ENCODE measurements at places on chromosomes 7 and 10.

DNA sequence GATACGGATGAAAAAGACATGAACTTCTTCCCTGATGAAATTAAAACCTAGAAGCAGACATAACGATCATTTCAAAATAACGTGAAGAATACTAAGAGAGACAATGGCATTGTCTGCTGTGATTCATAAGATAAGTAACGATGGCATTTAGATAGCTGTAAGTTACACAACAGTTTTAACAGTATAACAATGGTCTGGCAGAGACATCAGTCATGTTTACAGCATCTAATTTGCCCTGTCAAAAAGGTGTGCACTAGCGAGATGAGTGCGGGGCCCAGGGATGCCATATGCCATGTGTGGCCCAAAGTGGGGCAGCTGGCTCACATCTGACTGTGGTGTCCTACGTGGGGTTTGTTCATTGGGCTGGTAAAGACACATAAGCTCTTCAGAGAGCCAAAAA, 55.7 kb upstream of the RHEB start:
- no peak overlapping the region for H3K4me3 ChIP-seq
- no peak for DNase-seq
- H3K4me1 ChIP-seq, result no peaks in the 10 kb centered on the region
- H3K36me3 ChIP-seq, result no peaks in the 10 kb centered on the region

DNA sequence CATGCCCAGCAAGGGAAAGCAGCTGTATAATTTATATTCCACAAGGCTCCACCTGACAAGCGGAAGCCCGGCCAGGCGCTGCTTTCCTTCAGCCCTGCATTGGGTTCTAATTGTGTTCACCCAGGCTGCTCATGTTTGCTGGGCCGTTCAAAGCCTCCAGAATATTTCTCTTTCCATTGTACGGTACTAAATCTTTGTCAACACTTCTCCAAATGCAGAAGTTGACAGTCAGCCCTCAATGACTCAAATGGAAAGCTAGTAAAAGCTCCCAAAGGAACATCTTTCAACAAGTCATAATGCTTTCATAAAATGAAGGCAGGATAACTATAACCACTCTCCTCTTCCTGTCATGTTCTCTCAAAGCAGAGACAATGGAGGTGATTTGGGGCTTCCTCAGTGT, 17.8 kb upstream of the CPXM2 start:
- no peaks in the 10 kb centered on the region for H3K27me3 ChIP-seq
- no peaks in the 10 kb centered on the region for H3K4me1 ChIP-seq
- no peak overlapping the region for H3K4me3 ChIP-seq
- H3K27ac ChIP-seq, result no peak overlapping the region
- no peaks in the 10 kb centered on the region for H3K36me3 ChIP-seq

GRCh38 chr10:115947104-115947503, 325.9 kb downstream of the GFRA1 start:
- no peaks in the 10 kb centered on the region for H3K36me3 ChIP-seq
- no peak for DNase-seq
- no peak overlapping the region for H3K4me3 ChIP-seq
- H3K27ac ChIP-seq, result no peak overlapping the region

DNA sequence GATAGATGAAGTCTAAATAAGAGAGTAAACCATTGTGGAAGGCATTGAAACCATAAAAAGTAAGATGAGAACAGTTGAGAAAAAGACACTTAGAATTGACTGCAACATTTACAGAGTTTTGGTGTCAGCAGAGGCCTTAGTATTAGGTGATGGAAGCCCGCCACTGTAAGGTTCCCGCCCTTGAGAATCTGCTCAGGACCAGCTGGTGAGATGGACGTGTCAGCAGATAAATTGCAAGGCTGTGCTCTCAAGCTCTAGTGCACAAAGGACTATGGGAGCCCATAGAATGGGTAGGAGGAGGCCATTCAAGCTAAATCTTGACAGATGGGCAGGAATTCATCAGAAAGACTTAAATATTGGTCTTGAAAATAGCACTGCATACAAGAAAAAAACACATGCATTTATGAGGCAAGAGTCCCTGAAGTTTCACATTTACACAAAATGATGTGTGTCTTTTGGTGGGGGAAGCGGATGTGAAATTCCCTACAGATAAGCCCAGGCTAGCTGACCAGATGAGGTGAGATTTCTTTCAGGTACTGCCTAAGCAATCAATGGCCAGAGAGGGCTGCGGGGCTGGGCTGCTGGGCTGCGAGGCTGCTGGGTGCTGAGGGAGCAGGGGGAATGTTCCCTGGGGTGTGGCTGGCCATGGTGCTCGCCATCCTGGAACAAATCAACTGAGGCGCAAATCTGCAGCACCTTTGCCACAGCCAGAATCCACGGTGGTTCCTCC, 42.5 kb downstream of the SYPL1 start:
- H3K27ac ChIP-seq, result no peak overlapping the region
- H3K27me3 ChIP-seq, result no peaks in the 10 kb centered on the region
- no peak for DNase-seq
- no peak overlapping the region for H3K4me3 ChIP-seq
- peaks cover 38% of the 10 kb centered on the region for H3K4me1 ChIP-seq

GRCh38 chr7:92226981-92227380, 18.7 kb downstream of the KRIT1 start:
- no peak overlapping the region for H3K27ac ChIP-seq
- peaks cover 21% of the 10 kb centered on the region for H3K36me3 ChIP-seq
- no peaks in the 10 kb centered on the region for H3K27me3 ChIP-seq
- H3K4me3 ChIP-seq, result no peak overlapping the region
- no peak for DNase-seq

DNA sequence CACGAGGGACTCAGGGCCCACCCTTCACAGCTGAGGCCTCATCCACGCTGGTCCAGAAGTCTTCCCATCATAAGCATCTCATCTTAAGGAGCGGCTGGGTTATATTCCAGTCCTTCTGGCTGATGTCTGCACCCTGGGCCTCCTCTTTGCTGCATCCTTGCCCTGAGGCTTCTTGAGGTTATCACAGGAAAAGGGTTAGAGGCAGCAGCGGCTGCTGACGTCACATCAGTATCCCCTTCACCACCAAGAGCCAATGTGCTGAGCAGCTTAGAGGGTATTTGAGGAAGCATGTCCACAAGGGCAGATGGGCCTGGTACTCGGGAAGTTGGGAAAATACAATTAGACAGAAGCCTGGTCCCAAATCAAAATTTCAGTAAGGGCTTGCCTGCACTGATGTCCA, 125.1 kb downstream of the PLXNA4 start:
- peak; percentile 26 for DNase-seq
- no peaks in the 10 kb centered on the region for H3K27me3 ChIP-seq
- H3K27ac ChIP-seq, result no peak overlapping the region
- no peaks in the 10 kb centered on the region for H3K36me3 ChIP-seq
- H3K4me3 ChIP-seq, result no peak overlapping the region
- peaks cover 44% of the 10 kb centered on the region for H3K4me1 ChIP-seq

GRCh38 chr7:42347616-42348015, 110.6 kb upstream of the GLI3 start:
- H3K4me1 ChIP-seq, result no peaks in the 10 kb centered on the region
- H3K27me3 ChIP-seq, result no peaks in the 10 kb centered on the region
- H3K36me3 ChIP-seq, result no peaks in the 10 kb centered on the region
- H3K27ac ChIP-seq, result no peak overlapping the region
- no peak overlapping the region for H3K4me3 ChIP-seq

GRCh38 chr7:158025686-158026600, 561.7 kb downstream of the PTPRN2 start:
- no peaks in the 10 kb centered on the region for H3K4me1 ChIP-seq
- H3K4me3 ChIP-seq, result no peak overlapping the region
- H3K36me3 ChIP-seq, result no peaks in the 10 kb centered on the region
- H3K27ac ChIP-seq, result no peak overlapping the region

- H3K4me1 ChIP-seq, result no peaks in the 10 kb centered on the region
- no peak overlapping the region for H3K27ac ChIP-seq
- H3K27me3 ChIP-seq, result no peaks in the 10 kb centered on the region
- peaks cover 25% of the 10 kb centered on the region for H3K36me3 ChIP-seq
These were observed 43.8 kb downstream of the DAGLB start for GRCh38 chr7:6403907-6404306.
